ENCODE measurements at places on chromosomes 1 and 21.

DNA sequence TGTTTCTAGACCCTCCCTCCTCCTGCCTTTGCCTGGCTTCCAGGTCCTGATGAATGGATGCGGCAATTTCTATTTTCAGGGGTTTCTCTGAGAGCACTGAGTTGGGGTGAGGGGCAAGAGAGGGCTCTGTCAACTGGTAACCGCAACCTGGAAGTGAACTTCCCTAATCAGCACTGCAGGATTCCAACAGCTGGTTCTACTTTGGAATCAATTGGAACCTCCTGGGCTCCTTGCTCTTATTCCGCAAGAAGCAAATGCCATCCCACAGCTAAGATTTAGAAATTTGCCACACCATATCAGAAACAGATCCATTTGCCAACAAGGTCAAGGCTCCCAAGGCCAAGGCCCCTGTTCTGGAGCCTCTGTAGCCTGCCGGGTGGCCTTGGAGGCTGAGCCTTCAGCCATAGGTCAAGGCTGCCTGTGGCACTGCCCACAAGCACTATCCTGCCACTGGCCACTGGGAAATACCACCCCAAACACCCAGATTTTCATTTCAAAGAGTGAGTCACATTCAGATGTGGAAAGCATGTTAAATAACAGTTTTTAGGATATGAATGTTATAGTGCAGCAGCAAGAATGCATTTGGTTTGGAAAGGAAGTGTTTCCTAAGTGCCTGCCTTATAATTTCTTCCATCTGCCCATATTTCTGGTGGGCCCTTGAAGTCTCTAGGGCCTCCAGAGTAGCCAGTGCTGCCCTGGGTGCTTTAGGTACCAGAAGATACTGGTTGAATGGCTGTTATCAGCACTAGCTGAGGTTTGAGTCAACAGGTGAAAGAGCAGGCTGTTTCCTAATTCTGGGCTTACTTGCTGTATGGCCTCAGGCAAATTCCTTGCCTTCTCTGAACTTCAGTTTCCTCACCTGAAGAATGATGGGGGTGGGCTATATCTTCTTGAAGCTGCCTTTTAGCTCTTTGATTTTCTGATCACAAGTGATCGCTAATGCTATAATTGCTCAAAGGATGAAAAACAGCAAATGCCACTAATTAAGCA lies 56.3 kb upstream of the JUN start:
- DNase-seq = peak; percentile 66

DNA sequence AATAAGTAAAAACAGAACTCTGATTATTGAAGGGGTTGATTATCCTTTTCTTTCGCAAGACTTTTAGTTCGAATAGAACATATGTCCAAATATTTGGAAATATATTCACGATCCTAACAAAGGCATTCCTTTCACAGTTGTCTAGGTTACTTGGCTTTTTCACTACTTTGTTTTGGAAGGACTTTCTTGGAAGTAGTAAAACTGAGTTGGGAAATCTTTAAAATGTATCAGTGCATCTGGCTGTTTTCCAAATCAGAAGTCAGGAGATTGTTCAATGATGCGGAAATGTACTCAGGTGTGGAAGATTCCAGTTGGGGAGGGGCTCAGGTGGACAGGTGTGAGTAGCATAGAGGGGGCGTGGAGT lies 67.1 kb downstream of the SH3BGR start:
- DNase-seq = no peak

DNA sequence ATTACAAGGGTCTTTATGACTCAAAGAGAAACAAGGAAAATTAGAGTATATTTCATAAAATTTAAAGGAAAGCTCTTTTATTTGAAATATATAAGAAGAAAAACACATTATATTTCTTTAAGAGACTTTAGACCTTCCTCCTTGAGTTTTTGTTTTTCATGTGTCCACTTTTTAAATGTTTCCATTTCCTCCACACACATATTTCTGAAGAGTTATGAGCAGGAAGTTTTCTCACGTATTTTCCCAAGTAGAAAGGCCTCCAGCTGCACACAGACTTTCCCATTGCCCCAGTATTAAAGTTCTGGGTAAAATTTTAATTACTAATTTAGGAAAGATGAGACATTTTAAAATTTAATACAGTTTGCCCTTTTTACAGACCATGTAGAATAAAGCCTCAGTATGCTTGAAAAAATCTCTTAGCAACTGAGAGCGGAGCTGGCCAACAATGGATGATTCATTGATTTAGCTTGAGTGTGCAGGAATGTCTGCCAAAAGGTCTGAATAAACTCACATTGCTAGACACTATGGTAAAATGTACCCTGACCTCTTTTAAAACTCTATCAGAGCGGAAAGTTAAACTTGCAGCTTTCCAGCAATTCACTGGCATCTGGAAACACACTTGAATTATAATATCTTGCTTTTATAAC lies 57.9 kb downstream of the DDAH1 start:
- DNase-seq = peak; percentile 84

DNA sequence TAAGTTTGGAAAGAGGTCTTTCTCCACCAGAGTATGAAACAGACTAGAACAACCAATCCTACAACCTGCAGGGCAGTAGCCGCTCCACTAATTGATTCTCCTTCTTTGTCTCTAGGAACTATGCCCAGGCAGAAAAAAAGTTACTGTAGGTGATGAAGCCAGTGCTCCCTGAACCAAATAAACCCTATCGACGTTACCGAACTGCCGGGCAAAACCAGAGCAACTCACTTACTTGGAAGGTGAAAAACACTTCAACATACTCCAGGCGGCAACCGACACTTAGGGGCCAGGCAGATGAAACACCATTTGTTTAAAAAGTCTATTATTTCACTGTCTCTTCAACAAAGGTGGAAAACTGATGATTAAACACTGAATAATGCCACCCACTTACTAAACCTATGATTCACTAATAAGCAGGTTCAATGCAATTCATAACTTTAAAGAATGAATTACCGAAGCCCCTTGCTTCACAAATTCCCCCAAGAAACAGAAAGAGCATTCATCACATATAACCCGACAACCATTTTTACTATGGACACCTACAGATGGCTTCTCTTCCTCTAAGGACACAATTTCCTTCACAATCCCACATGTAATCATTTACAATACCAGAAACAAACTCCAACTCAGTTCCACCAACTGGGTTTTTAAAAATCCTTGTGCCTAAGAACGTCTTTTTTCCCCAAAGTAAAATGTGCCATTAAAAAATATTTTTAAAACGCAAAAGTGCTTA lies 1.6 kb downstream of the NRIP1 start:
- DNase-seq = peak; percentile 23

- peak; percentile 91 for DNase-seq
These were observed 8.8 kb downstream of the FCRLB start for GRCh38 chr1:161730050-161730564.

- DNase-seq = peak; percentile 46
These were observed 59.0 kb upstream of the CD1D start for GRCh38 chr1:158121604-158122254.

- DNase-seq = no peak
These were observed 18.9 kb upstream of the COL6A2 start for GRCh38 chr21:46078978-46079351.

DNA sequence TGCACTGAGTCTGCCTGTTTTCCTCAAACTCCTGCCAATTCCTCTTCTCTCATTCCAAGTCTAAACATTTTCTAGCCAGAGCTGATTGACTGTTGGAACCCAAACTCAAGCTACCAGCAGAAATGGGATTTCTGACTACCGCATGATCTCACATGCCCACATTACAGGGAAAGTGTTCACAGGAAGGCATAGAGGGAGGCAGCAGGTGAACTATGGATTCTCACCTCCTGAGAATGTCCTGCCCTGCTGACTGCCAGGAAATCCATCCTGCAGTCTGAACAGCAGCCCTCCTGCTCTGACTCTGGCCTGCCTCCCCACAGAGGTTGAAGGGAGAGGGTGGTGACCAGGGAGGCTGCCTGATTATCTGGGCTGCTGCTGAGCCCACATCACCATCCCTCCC lies 22.5 kb downstream of the IQGAP3 start:
- DNase-seq = no peak

GRCh38 chr1:179781962-179782361 lies 38.9 kb downstream of the FAM163A start:
- no peak for DNase-seq

DNA sequence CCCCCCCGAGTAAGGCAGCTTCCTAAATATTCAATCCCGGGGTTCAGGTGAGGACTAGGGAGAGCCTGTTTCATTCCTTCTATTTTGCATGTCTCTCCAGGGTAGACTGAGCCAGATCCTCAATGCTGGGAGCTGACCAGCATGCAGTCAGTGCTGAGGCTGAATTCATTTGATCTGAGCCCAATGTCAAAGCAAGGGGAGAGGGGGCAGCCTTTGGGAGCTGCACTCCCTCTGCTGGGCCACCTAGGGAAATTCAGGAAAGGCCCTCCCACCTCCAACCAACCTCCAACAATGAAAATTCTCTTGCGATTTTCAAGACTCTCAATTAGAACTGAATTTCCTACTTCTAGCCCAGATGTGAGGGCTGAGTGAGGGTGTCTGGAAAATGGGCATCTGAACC lies 371.2 kb downstream of the NPHP4 start:
- DNase-seq = peak; percentile 33

GRCh38 chr1:156600733-156601121 lies 552 bp downstream of the GPATCH4 start:
- DNase-seq = no peak

- DNase-seq = no peak
These were observed 2.7 kb upstream of the CD84 start for GRCh38 chr1:160581961-160582360.

- DNase-seq = no peak
These were observed 5.8 kb downstream of the PLCH2 start for GRCh38 chr1:2481885-2482284.

DNA sequence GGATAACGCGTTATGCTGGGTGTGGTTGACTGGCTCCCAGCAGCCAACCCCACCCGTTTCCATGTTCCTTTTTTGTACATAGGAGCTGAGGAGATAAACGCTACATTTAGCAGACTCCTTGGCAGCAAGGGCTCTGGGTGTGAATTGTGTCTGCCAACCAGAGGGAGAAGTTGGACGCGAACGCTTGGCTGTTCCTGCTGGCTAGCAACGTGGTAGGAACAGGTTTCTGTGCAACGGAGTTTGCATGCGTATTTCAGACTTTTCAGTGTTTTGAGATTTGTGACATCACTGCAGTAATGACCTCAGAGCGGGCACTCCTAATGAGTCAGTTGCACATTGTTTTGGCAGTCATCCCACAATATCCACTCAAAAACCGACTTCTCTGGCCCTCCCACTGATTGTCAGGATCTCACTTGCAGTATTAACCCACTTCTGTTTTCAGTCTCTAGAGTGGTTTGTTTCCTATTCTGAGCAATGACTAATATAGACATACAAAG lies 98.7 kb upstream of the RGS1 start:
- peak; percentile 27 for DNase-seq

DNA sequence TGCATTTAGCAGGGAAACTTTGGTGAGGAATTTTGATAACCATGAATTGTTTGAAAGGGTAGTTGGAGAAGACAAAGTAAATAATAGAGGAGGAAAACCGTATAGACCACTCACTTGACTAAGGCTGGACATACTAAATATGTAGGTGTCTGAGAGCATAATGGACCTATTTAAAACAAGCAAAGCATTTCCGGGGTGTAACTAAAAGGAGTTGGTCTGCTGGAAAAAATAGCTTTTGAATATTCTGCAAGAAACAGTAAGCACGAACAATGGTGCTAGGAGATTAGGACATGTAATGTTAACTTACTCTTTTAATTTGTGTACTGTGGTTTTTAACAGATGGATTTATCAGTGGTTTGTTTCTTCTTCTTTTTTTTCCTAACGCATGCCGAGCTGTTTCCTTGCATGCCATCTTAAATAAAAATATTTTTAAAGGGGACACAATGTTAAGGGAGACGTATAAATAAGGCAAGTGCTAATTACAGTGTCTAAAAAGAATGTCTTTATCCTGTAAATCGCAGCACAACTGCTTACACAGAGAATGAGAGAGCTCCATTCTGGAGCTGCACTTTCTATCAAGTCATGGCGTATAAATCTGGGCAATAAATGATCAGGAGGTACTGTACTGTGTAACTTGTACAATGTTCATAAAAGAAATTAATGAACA lies 492.1 kb downstream of the LMO4 start:
- no peak for DNase-seq

DNA sequence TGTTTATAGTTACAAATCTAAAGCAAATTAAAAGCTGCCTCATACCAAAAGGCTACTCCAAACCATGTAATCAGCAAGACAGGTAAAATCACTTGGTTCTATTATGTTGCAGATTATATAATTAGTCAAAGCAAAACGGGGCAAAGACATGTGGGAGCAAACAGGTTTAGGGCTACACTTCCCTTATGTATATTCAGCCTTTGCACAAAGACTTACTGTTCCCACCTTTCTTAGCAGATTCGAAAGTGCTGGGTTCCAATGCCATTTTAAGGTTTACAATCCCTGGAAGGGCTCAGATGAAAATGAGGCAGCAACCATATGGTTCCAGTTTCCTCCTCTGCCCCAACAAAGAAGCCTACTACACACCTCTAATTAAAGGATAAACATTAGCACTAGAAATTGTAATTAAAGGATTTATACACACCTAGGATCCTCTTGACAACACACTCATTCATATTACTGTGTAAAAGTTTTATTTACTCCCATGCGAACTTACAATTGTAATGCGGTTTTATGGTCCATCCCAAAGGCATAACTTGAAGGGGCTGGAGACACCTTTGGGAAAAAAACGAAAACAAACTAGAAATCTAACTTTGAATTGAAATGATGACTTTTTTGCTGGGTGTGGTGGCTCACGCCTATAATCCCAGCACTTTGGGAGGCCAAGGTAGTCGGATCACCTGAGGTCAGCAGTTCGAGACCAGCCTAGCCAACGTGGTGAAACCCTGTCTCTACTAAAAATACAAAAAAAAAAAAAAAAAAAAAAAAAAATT lies 117.3 kb upstream of the PKN2 start:
- DNase-seq = no peak

GRCh38 chr21:41431788-41432548 lies 5.9 kb downstream of the MX1 start:
- no peak for DNase-seq

All from HT1080 (cell line).